ENCODE measurements at places on chromosomes 4 and X.

- no peak for DNase-seq
Measured at GRCh38 chr4:175271010-175271630, 353.0 kb downstream of the ADAM29 start.

DNA sequence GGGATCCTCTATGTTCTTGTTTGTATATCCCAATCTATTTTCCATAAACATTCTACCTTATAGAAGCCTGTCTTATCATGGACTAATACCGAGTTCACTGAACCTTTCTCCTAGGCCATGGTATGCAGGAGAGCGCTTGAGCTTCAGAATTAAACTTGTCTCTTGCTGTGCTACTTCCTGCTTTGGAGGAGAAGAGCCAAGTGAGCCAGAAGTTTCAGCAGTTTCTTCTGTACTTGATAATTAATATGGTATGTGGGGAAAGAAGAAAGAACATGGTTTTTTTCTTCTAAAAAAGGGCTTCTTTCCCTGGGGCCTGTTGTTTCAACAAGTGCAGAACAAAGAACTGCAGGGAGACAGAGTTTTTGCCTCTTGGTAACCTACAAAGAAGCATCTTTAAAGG, 172.8 kb downstream of the ATG4A start:
- no peak for DNase-seq

- DNase-seq: no peak
Measured at GRCh38 chr4:139847602-139848001, 182.0 kb downstream of the MGST2 start.

DNA sequence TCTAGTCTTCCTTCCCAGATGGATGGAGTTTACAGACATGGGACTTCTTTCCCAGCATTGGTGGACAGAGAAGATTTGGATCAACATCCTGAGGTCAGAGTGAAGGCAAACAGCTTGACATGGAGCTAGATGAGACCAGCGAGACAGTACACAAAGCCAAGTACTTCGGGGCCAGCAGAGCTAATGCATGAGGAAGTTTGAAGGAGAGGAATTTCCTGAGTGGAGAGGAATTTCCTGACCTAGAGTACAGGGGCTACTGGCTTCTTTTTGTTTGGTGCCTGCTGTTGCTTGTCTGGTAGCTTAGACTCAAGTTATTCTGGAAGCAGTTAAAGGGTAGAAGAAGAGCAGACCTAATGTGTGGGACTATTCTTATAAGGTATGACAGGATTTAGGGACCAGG, 69.1 kb upstream of the EOLA2 start:
- DNase-seq: no peak

DNA sequence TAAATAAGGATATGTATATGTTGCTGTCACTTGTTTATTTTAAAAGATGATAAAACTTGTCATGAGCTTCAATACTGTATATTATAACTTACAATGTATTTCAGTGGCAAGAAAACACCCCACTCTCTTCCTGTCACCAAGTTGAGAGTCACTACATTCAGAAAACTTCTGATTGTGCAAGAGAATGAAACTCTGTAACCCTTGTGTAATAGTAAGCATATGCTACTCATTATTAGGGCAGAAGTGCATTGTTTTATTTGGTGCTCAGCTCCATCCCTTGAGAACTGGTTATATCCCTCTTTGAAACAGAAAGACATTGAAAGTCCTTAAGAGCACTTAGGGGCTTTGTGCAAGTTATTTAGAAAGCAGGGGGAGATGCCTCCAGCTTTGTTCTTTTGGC, 594.5 kb downstream of the ARAP2 start:
- DNase-seq: no peak

GRCh38 chr4:1629699-1630083, 54.4 kb downstream of the FAM53A start:
- no peak for DNase-seq

DNA sequence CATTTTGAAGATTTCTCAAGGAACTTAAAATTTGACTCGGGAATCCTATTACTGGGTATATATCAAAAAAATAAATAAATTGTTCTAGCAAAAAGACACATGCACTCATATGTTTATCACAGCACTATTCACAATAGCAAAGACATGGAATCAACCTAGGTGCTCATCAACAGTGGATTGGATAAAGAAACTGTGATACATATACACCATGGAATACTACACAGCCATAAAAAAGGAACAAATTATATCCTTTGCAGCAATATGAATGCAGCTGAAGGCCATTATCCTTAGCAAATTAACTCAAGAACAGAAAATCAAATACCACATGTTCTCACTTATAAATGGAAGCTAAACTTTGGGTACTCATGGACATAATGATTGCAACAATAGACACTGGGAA, 97.4 kb downstream of the CENPC start:
- no peak for DNase-seq

DNA sequence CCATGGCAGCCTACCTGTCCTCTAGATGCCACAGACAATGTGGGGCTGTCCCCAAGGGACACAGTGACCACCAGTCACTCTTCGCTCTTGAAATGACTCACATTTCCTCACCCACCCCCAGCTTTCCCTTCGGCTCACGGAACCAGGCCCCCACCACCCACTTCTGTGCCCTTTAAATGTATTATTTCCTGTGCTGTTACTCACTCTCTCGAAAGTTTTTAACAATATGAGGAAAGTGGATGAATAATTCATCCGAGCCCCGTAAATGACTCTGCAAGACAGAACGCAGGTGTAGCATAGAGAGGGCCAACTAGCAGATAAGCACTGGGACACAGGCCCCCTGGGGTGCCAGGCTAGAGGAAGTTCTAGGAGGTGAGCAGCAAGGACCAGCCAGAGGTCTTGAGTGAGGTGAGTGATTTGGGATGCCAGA, 179.5 kb upstream of the TBL1X start:
- no peak for DNase-seq

- no peak for DNase-seq
Measured at GRCh38 chrX:57951666-57952319, 41.5 kb upstream of the ZXDA start.

GRCh38 chr4:139642364-139642763, 23.3 kb upstream of the MGST2 start:
- no peak for DNase-seq

DNA sequence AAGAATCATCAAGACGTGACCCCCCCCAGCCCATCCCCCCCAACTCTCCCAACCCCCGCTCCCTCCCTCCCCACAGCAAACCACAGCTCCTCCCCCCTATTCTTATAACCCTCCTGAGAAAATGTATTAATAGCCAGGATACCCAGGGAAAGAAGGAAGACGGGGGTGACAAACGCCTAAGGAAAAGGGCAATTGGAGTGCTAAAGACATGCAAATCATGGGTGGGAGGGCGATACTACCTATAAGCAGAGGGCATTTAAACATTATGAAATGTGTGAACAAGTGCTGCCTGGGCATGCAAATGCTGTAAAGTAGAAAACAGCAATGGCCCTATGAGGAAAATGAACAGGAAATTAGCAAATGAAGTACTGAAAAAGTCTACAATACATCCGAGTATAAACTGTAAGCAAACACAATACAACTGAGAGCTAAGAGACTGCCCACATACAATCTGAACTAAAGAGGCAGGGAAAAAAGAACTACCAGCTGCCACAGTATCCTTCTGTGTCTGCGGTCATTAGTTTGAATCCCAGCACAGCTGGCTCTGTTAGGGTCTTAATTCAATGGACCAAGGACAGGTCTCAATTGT, 2.4 kb downstream of the CXXC4 start:
- no peak for DNase-seq

DNA sequence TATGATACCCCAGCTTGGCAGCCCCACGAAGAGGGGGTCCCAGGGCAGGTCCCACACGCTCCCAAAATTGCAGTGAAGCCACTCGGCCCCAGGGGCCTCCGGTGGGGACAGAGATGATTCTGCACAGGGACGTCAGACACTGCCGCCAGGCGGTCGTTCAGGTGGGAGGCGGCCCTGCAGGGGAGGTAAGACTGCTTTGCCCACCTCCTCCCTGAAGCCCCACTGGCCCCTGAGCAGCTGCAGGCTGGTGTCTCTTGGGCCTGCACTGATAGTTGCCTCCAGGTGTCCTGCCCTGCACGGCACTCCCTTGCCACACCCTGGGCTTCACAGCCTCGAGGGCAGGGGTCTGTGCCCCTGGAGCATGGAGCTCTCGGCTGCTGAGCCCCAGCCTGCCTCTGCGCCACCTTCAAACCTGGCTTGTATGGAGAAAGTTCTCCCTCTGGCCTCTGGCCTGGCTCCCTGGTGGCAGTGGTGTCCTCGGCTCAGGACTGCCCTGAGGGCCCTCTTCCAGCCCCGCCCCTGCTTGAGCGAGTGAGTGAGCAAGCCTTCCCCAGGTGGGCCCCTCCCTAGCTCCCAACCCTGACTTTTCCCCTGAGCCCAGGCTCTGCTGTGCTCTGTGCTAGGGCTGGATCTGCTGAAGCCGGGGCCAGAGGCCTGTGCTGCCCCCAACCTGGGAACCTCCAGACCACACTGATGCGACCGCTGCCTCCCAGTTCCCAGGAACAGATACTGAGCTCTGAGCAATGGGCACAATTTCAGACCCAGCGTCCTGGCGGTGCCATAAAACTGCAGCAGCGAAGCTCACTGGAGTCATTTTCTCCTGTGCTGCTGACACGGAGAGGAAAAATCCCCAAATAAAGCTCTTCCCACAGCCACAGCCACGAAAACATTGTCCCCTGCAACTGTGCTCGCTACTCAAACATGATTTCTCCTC, 16.1 kb downstream of the ADRA2C start:
- DNase-seq: no peak

- no peak for DNase-seq
Measured at GRCh38 chrX:143027275-143027674, 1.5 kb downstream of the SPANXN4 start.

DNA sequence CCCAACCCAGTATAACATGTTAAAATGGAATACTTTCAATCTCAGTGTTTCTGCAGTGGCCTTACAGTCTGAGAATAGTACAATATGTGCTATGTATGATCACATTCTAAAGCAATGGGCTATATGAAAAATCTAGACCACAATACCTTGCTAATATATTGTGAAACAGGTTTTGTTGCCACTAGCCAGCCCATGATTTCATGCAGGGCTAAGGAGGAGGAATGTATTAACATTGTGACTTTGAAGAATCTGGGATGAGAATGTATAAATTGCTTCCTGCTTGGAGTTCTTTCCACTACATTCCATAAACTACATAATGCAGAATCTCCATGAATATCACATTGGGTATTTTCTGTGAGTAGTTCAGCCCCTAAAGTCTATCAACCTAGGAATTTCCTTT, 935.4 kb upstream of the GRIA3 start:
- no peak for DNase-seq

GRCh38 chr4:154005171-154005520, 216.3 kb upstream of the SFRP2 start:
- DNase-seq: no peak

DNA sequence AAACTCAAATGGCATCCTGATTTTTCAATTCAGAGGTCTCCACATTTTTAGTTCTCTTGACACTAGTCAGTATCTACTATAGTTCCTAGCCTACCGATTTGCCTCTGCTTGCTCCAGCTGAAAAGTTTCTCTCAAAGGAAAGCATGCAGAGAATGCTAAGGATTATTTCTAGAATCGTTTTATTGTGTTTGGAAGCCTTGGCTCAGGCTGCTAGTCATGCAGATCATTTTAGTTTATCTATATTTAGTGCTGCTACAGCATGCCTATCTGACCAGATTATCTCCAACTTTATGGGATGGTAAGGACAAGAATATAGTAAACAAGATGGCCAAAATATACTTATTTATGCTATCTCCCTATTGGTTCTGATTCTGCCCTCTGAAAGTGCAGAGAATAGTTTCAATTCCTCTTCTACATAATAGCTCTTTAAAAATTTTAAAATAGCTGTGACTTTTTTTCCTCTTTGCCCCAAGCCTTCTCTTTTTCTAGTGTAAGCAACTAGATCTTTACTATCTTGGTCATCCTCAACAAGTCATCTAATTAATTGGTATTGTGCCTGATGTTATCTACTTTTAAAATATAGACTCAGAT, 15.7 kb upstream of the DRP2 start:
- no peak for DNase-seq

DNA sequence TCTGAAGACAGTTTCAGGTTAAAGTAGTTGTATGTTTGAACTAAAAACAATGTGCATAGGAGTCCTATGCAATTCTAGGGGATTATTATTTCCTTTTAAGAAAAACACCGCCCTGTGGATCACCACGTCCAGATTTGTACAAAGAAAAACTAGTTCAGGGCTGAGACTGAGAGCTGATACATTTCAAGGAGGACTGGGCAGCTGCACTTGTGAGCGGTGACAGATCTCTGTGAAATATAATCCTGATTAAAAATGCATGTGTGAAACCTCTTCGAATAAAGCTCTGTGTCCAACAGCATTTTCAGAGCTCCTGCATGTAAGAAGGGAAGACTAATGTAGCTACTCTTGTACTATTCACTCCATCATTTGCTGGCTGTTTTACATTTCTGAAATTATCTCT, 365.8 kb upstream of the PITX2 start:
- DNase-seq: no peak

DNA sequence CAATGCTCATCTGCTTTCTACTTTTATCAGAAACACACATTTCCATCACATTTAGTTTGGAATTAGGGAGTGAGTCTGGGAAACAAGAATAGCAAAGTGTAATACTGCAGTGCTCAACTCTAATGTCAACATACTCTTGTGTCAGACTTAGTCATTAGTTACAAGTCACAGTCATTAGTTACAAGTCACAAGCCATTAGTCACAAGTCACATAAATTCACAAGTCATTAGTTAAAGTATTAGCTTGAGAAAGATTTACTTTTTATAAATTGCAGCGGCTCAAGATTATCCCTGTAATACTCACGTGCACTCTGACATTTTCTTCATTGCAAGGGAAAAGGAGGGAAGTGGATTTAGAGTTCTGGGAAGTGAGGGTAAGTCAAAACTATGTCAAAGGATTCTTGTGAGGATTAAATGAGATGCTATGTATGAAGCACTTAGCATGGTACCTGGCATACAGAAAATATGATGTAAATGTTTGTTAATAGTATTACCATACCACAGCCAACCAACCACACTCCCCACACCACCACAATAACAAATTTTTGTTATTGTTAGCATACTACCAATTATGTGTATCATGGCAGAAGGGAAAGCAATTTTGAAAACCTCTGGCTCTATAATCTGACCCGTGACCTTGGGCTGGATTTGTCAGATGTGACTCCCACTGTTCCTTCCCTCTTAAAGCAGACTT, 116.6 kb downstream of the ARHGAP24 start:
- DNase-seq: no peak

DNA sequence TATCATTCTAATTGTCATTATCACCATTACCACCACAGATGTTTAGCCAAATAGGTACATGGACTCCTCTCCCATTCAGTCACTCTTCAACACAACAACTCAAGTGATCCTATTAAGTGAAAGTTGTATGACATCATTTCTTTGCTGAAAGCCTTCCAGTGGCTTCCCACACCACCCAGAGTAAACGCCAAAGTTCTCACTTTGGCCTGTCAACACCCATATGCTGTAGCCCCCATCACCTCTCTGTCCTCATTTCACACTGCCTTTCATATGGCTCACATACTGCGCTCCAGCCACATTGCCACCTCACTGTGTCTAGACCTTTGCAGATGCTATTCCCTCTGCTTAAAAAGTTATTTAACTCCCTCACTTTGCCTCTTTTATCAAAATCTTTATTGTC, 682.3 kb downstream of the ADGRL3 start:
- no peak for DNase-seq

All from ascending aorta (tissue), 2 donors.